ENCODE measurements at places on chromosomes 5 and 9.

- DNase-seq, result no peak
Observed at GRCh38 chr5:56143373-56143714, 89.8 kb downstream of the ANKRD55 start.

GRCh38 chr9:107294756-107295155 is 11.7 kb downstream of the RAD23B start:
- DNase-seq, result no peak

DNA sequence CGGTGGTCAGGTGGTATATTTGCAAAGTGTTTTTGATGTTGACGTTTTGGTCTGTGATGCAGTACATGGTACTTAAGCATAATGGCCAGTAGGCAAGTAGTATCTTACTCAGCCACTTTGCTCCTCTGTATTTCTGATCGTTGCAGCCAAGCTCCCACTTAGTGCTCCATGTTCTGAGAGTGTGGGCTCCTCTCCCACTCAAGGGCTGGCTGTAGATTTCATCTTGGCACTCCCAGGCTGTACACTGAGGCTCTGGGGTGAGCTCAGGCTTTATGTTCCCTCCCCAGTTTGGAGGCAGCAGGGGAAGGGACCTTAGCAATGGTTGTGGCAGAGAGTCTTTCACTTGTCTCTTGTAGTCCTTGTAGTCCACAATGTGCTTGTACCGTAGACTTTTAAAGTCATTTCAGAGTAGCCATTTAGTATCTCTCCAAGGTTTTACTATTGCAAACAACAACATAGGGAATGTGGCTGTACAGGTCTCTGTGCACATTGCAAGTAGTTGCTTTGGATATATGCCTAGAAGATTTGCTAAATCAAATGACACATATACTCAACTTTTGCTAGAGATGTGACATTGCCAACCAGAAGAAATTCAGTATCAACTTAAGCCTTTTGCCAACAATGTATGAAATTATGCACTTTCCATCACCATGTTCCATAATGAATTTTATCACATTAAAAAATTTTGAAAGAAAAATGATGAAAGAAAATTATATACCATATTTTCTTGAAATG is 304.3 kb upstream of the CTNND2 start:
- DNase-seq, result no peak

GRCh38 chr9:100217536-100217935 is 118.5 kb downstream of the INVS start:
- no peak for DNase-seq

GRCh38 chr5:66718374-66719002 is 122.3 kb downstream of the MAST4 start:
- no peak for DNase-seq

GRCh38 chr9:37559125-37559524 is 17.1 kb downstream of the FBXO10 start:
- DNase-seq, result no peak

- DNase-seq, result no peak
Observed at GRCh38 chr5:143314659-143315058, 88.8 kb downstream of the NR3C1 start.

DNA sequence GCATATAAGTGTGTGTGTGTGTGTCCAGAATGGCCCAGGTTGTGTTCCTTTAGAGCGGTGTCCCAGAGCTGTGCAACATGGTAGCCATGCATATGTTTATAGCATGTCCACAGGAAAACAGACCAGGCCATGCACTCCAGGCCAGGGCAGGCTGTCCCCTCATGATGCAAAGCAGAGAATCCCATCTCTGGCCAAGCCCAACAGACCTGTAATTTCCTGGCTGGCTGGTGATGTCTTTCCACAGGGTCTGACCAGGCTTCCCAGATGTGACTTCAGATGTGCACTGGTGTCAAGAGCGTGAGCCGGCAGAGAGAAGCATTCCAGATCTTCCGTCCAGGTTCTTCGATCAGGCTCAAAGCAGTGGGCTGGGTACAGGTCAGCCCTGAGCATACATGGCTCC is 21.1 kb upstream of the TCF7 start:
- no peak for DNase-seq

DNA sequence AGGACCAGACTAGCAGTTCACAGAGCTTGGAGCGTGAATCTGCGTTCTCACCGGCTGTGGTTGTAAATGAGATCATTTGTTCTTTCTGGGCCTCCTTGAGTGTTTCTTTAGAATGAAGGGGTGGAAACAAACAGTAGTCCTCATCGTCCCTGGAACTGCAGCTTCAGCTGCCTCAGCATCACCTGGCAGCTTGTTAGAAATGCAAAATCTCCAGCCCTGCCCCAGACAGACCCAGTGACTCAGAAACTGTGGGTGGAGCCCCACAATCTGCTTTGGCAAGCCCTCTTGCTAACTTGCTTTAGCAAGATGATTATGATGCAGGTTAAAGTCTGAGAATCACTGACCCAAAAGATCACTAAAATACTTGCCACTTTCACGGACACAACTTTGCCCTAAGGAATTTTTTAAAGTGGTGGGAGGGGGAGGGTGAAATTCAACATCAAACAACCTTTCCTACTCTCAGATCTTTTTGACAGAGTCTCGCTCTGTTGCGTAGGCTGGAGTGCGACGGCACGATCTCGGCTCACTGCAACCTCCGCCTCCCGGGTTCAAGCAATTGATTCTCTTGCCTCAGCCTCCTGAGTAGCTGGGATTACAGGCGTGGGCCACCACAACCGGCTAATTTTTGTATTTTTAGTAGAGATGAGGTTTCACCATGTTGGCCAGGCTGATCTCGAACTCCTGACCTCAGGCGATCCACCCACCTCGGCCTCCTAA is 86.0 kb downstream of the BRINP1 start:
- no peak for DNase-seq

GRCh38 chr9:136784249-136784996 is 6.7 kb upstream of the TMEM141 start:
- no peak for DNase-seq

DNA sequence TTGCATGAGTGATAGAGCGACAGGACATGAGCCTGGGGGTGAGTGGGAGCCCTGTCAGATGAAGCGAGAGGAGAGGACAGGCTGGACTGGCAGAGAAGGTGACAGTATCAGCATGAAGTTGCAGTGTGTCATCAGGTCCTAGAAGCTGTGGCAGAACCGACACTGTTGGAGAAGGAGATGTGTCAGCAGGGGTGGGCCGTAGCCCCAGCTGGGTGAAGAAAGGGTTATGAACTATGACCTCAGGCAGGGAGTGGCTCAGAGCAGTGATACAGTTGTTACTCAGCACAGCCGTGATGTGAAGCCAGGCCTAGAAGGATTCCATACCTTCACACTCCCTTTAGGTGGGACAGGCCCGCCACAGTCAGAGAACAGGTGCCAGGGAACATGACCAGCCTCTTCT is 7.6 kb downstream of the PCYOX1L start:
- DNase-seq, result no peak

DNA sequence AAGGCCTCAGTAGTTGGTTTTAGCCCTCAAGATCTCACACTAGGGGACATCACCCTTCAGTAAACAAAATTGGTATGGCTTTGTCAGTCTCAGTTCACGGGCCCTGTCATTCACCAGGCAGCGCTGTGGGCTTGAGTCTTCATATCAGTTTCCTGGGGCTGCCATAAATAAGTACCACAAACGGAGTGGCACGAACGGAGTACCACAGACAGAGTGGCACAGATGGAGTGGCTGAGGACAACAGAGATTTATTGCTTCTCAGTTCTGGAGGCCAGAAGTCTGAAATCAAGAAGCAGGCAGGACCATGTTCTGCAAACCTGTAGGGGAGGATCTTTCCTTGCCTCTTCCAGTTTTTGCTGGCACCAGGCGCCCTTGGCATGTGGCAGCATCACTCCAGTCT is 37.5 kb downstream of the DYNC2I2 start:
- no peak for DNase-seq

GRCh38 chr9:69030851-69031645 is 4.5 kb upstream of the FXN start:
- no peak for DNase-seq

DNA sequence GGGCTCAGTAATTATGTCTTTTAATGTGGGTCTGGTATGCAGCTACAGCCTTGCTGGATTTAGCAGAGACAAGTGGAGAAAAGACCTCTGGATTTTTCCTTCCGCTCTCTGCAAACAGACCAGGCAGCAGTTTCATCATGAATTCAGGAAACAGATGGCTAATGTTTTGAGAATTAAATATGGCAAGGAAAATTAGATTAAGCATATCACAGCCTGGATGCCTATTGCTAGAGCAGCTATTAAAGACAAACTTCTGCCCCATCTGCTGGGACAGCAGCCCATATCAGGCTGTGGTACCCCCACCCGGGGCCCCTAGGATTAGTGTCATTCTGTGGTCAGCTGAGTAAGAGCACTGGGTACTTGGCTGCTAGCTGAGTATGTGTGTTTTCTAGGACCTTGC is 6.2 kb downstream of the SKP2 start:
- DNase-seq, result no peak

DNA sequence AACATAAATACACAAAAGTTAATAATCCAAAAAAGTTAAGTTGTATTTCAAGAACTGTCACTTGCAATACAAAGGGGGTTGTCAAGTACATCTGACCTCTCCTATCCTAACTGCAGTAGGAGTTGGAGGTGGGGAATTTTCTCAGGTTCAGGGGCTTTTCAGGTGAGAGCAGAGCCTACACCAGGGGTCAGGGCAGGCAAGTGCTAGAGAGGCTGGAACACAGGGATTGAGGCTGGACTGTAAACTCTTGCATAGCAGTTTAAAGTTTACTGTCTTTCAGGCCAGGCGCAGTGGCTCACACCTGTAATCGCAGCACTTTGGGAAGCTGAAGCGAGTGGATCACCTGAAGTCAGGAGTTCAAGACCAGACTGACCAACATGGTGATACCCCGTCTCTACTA is 25.4 kb upstream of the RASGRF2 start:
- DNase-seq, result no peak

DNA sequence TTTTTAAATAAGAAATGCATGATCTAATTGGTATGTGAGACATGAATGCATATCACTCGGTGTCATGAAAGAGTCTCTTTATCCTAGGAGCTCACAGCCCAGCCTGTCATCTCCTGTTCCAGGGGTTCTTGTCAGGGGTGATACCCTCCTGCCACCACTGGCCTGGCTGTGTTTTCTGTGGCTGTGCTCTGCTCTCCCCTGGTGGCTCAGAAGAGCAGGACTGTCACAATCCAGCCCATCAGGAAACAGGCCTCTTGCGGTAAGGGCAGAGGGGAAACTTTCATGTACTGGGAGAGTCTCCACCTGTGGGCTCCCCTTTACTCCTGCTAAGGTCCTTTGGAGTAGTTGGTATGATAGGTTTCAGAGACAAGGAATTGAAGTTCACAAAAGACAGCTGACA is 240.2 kb upstream of the GLRA1 start:
- DNase-seq, result no peak

DNA sequence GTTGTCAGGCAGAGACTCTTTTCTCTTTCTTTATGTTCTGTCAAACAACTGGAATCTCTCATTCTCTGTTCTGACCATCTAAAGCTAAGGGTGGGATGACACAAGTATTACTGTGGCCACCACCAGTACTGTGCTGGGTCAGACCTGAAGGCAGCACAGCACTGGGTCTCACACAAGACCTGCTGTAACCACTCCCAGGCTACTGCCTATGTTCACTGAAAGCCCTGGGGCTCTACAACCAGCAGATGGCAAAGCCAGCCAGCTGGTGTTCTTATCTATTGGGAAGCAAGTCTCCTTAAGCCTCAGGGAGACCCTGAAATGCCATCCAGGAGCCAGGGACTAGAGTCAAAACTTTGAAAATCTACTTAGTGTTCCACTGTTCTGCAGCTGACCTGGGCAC is 189.5 kb downstream of the SLCO4C1 start:
- no peak for DNase-seq

DNA sequence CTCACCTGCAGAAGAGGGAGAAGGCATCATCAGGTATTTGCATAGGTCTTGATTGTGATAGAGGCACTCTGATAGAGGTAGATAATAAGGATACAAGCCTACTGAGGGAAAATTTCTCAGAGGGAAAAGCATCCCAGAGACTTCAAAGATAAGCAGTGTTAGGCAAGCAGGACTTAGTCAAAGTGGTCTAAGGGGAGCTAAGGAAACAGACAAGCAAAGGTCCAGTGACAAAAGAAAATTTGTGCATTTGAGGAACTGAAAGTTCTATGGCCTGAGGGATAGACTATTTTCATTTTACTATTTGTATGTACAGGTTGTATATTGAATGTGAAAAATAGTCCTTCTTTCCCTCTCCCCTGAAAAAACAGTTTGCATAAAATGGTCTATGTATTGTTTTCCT is 27.4 kb downstream of the OXCT1 start:
- no peak for DNase-seq

DNA sequence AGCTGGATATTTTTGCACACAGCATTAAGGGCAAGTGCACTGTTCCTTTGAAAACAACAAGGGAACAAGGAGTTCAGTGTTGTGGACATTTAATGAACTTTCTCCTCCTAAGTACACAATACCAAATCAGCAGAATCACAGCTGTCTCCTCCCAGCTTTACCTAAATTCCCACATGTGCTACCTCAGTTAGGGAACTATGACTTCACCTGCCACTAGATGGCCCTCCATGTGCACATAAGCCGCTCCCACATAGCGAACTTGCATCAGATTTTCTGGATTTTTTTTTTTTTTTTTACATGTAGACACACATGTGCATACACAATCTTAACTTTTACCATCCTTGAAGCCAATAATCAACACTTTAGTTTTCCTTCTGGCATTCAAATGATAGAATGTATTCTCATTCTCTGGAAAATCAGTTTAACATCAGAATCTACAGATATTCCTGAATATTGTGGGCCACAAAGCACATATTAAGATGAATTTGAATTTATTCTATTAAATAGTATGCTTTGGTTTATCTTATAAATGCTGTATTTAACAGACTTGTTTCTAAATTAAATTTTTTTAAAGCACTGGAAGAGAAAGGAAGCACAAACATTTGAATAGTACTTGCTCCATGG is 123.6 kb downstream of the PALM2AKAP2 start:
- no peak for DNase-seq

GRCh38 chr5:132637241-132637640 is 20.7 kb upstream of the IL13 start:
- DNase-seq, result no peak

GRCh38 chr5:8756498-8757084 is 789.3 kb downstream of the SEMA5A start:
- peak; percentile 14 for DNase-seq

DNA sequence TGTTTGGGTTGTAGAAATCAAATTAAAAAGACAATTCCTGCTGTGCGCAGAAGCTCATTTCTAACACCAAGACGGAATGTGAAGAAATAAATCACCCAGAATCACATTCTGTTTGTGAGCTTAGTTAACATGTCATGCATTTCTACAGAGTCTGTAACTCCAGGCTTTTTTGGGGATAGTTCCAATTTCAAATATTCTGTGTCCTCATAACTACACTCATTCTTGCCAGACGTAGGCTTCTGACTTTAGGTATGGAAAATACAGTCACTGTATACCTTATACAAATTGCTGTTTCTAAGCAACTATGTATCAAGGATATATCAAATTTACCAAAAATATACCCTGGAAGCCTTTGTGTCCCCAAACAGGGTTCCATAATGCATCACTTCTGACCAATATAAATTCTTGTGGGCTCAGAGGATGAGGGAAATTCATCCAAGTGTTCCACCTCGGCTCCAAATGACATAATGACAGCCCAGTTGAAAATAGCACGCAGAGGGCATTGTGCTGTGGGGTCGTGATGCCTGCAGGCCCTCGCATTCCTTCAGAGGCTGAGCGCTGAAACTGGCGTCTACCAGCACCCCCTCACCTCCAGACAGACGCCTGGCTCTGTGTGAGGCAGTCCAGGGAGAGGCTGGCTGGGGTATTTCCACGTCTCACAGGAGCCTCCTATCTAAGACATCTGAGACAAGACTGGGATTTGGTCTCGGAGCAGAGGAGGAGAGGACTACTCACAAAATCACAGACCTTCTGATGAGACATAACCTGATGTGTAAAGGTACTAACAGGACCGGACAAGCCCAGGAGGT is 79.8 kb downstream of the KLF4 start:
- DNase-seq, result no peak

GRCh38 chr9:110095161-110095595 is 112.8 kb downstream of the C9orf152 start:
- DNase-seq, result no peak
